Karpas-422 (cell line): ENCODE measurements at places on chromosomes 3 and 15. TPM values are rescaled to one million over a fixed set of nuclear protein-coding genes. Genes with fewer than 3 reads are reported as not detected.

DNA sequence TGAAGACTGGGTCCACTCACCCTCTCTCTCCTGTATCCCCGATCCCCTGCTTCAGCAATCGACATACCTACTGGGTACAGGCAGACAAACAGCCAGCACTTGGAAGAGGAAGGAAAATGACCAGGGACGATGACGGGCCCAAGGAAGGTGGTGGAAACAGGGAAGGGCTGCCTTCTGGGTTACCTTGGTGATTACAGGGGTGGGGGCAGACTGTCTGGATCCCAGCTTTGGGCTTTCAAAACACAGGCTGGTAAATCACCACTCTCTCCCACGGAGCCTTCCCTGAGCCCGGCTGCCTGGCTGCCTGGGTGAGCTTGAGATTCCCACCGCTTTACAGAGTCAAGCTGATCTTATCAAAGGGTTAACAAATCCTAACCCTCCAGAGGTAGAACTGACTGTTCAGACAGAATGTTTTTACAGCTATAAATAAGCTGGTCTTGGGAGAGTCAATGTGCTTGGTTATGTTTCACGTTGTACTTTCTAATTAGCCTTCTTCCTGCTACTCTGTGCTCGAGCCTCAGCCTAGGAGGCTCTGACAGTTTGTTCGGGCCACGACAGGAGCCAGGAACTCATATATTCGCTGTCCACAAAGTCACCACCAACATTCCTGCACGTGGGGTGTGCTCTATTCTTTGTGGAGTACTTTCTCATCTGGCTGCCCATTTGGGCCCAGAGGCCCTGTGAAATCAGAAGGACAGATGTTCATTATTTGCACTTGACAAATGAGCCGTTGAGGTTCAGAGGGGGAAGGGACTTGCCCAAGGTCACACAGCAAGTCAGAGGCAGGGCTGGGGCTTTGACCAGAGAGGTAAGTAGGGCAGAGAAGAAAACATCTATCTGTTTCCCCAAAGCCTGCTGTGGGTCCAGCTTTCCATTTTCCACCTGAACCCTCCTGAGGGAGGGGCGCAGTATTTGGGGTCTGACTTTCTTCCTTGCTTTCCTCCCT lies 63.5 kb downstream of the FEM1B start:
- DNase-seq = no peak

GRCh38 chr3:154701055-154701454 lies 271.1 kb upstream of the GPR149 start:
- no peak for DNase-seq

LARP6 gene
- not detected in 2 replicates for total RNA-seq

- DNase-seq = no peak
Measured at GRCh38 chr15:47244361-47244760, 472.9 kb upstream of the SEMA6D start.

DNA sequence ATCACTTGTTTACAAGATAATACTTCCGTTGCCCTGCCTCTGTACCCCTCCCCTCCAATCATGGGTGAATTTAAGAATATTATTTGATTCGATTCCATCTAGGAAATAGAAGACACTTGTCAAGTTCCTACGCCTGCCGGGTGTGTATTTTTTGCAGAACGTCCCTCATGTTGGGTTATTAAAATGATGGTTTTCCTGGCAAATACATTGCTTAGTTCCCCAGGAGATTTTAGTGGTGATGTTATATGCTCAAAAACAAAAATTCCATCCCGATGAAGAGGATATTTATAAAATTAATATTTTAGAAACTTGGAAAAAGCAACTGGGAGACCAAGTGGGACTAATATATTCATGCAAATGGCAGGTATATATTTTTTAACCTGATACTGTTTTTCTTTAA lies 548.4 kb downstream of the EDEM1 start:
- no peak for DNase-seq

DNA sequence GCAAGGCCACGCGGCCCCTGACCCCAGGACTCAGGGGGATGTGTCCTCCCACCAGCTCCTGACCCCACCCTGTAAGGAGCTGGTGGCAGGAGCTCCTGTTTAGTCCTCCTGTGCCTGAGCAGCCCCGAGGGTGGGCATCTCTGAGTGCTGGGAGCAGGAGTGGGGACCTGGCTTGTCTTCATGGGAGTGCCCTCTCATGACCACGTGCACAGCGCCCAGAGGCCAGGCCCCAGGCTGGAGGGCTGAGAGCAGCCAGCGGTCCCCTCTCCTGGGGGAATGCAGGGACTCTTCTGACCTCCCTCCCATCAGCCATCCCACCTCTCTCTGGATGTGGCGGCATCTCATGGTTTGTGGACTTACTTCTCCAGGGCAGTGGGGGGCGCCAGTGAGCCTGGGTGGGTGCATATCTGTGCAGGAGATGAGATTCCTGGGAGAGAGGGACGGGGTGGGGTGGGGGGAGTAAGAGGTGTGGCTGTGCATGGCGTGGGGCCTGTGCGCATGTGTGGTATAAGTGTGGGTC lies 205.6 kb downstream of the TBC1D2B start:
- DNase-seq = peak; percentile 56

NANOGP8 gene
- not detected in 2 replicates for total RNA-seq

DNA sequence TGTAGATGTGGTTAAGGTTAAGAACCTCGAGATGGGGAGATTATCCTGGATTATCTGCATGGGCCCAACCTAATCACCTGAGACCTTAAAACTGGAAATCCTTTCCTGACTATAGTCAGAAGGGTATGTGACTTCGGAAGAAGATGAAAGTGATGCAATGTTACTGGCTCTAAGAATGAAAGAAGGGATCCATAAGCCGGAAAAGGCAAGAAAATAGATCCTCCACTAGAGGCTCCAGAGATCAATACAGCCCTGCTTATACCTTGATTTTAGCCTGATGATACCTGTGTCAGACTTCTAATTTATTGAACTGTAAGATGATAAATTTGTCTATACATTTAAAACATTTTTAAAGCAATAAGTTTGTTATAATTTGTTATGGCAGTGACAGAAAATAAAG lies 21.5 kb upstream of the GASK1A start:
- no peak for DNase-seq

PLSCR2 gene
- total RNA-seq = 1.0 TPM in 1 of 2 replicates, not detected in the other

- no peak for DNase-seq
Measured at GRCh38 chr15:83318036-83318435, 33.6 kb upstream of the BNC1 start.

MAP1A gene
- 1.4 and 1.8 TPM in 2 replicates for total RNA-seq

DNA sequence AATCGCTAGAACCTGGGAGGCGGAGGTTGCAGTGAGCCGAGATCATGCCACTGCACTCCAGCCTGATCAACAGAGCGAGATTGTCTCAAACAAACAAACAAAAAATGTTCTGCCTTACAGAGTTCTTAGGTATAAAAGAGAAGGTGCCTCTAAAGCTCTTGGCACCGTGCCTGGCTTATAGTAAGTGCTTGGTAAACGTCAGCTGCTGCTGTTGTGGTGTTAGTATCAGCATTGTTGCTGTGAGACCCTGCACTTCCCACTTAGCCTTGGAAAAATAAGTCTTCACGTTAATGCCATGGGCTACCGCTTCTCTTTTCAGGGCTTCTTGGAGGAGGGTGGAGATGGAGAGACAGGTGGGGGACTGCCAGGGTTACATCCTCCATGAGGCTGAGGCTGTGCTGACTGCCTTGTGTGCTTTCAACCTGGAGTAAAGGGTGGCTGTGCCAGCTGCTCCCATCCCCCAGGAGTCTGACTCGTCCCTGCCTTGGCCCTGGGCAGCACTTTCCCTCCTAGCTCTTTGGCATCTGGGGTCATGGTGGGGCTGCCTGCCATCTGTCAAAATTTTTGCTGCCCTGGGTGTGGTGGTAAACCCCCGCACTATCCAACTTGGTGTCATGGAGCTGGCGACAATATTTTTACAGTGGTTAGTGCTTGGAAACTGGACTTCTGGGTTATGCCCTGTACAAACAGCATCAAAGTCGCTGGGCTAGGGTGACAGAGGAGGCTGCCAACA lies 17.8 kb downstream of the FLNB start:
- no peak for DNase-seq

DNA sequence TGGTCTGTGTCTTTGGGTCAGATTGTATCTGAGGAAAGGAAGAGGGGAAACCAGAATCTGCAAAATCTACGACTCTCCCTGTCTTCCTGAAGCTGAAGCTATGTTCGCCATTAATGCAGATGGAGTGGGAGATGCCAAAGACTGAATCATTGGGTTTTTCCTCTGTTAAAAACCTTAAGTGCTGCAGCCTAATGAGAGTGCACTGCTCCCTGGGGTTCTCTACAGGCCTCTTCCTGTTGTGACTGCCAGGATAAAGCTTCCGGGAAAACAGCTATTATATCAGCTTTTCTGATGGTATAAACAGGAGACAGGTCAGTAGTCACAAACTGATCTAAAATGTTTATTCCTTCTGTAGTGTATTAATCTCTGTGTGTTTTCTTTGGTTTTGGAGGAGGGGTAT lies 24.0 kb downstream of the RMDN3 start:
- DNase-seq = no peak

- no peak for DNase-seq
Measured at GRCh38 chr15:97963779-97964178, 3.3 kb downstream of the ARRDC4 start.

MELTF gene
- 0.07 and 0.43 TPM in 2 replicates for total RNA-seq

DNA sequence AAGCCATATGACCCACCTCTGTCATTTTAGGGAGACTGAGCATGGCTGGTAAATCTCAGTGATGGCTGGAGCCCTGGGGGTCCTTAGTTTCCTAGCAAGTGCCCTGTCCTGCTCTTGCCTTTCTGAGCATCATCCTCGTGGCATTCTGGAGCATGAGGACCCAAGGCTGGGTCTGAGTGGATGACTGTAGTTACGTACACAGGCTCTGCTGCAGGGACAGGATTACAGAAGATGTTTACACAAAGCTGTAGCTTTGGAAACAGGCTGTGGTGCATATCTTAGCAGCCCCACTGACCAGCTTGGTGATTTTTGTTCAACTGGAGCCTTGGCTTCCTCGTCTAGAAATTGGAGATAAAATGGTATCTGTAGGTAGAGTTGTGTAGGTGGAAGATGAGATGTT lies 272.9 kb upstream of the CTDSPL start:
- DNase-seq = no peak

GRCh38 chr3:131713416-131714123 lies 210.8 kb upstream of the MRPL3 start:
- no peak for DNase-seq
